ENCODE measurements at places on chromosomes 1 and 21. TPM values are rescaled to one million over a fixed set of nuclear protein-coding genes. Genes with fewer than 3 reads are reported as not detected.

The GRIK1 gene
- total RNA-seq = 2.7 TPM

The TPTE gene
- not detected for total RNA-seq

The ADORA3 gene
- 10.5 TPM for total RNA-seq

The DCAF8 gene
- 126 TPM for total RNA-seq
